ENCODE measurements at places on chromosomes 4 and X. TPM values are rescaled to one million over a fixed set of nuclear protein-coding genes. Genes with fewer than 3 reads are reported as not detected.

OTC gene
- total RNA-seq, result not detected

- DNase-seq, result no peak
- no peaks in the 10 kb centered on the region for H3K4me1 ChIP-seq
- no peak overlapping the region for H3K27ac ChIP-seq
- H3K27me3 ChIP-seq, result no peaks in the 10 kb centered on the region
- H3K4me3 ChIP-seq, result no peak overlapping the region
- H3K36me3 ChIP-seq, result peaks cover 6% of the 10 kb centered on the region
Measured at GRCh38 chrX:38312436-38312835, 14.9 kb downstream of the RPGR start.

DNA sequence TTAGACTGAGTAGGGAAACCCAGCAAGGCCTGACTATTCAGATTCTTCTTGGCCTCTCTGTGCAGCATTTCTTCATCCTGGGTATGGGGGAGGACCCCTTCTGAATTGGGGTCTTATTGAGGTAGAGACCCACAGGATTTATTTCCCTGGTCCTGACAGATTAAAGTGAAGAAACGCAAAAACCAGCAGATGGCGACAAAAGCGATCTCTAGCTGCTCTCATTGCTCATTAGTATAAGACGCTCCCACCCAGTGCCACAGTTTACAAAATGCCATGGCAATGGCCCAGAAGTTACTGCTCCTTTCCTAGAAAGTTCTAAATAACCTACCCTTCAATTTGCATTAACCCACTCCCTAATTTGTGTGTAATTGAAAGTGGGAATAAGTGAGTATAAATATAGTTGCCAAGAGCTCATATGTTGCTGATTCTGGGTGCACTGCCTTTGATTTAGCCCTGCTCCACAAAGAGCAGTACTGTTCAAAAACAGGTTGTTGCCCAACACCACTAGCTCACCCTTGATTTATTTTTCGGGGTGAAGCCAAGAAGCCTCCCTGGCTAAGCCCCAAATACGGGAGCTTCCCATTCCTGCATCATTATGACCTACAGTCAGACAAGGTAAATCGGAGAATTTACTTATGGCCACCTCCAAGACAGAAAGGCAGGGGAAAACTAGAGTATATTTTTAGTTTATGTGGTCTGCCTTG, 3.7 kb upstream of the BEX4 start:
- H3K4me1 ChIP-seq, result peaks cover 15% of the 10 kb centered on the region
- H3K27ac ChIP-seq, result no peak overlapping the region
- peaks cover 5% of the 10 kb centered on the region for H3K36me3 ChIP-seq
- H3K27me3 ChIP-seq, result no peaks in the 10 kb centered on the region

DNA sequence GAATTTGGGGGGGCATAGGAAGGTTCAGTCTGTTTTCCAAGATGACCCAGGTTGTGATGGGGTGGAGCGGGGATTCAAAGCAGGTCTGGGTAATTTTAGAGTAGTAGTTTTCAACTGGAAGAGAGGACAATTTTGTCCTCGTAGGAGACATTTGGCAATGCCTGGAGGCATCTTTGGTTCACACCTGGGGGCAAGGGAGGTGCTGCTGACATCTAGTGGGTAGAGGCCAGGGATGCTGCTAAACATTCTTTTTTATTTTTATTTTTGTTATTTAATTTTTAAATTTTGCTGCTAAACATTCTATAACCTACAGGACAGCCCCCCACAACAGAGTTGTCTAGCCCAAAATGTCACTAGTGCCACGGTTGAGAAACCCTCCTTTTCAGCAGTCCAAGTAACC, 1.9 kb downstream of the RAB9A start:
- peak overlapping the region; percentile 94 for H3K4me3 ChIP-seq
- H3K4me1 ChIP-seq, result peaks cover 35% of the 10 kb centered on the region
- no peak for DNase-seq
- no peak overlapping the region for H3K27ac ChIP-seq
- peaks cover 2% of the 10 kb centered on the region for H3K36me3 ChIP-seq

- DNase-seq, result no peak
- no peaks in the 10 kb centered on the region for H3K27me3 ChIP-seq
- peaks cover 6% of the 10 kb centered on the region for H3K4me1 ChIP-seq
- H3K36me3 ChIP-seq, result no peaks in the 10 kb centered on the region
- H3K4me3 ChIP-seq, result no peak overlapping the region
Measured at GRCh38 chr4:142582340-142582739, 263.8 kb downstream of the INPP4B start.

- peaks cover 3% of the 10 kb centered on the region for H3K36me3 ChIP-seq
- no peak overlapping the region for H3K4me3 ChIP-seq
- H3K4me1 ChIP-seq, result peaks cover 11% of the 10 kb centered on the region
- H3K27me3 ChIP-seq, result no peaks in the 10 kb centered on the region
- DNase-seq, result no peak
Measured at GRCh38 chrX:120290107-120290506, 21.2 kb downstream of the TMEM255A start.

- H3K27me3 ChIP-seq, result no peaks in the 10 kb centered on the region
- H3K27ac ChIP-seq, result no peak overlapping the region
- peaks cover 11% of the 10 kb centered on the region for H3K4me1 ChIP-seq
- H3K36me3 ChIP-seq, result no peaks in the 10 kb centered on the region
Measured at GRCh38 chr4:150006197-150006596, 72.0 kb upstream of the DCLK2 start.

DNA sequence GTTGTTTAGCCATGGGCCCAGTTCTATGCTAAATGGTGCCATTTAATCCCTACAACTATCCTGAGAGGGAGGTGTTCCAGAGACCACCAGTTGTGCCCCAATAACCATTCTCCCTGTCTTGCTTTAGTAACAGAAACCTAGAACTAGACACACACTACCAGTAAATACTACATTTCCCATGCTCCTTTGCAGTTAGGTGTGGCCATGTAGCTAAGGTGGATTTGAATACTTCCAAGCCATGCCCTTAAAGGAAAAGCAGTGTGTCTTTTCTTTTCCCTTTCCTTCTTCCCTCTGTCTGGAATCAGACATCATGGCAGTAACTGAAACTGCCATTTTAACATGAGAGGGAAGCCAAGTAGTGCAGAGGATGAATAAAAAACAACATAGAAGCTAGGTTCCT, 90.9 kb upstream of the TMEM33 start:
- peaks cover 8% of the 10 kb centered on the region for H3K27me3 ChIP-seq
- no peak for DNase-seq
- no peaks in the 10 kb centered on the region for H3K36me3 ChIP-seq
- H3K27ac ChIP-seq, result no peak overlapping the region

NPY2R gene
- not detected for total RNA-seq

GRCh38 chrX:31038575-31039326, 33.1 kb downstream of the FTHL17 start:
- peaks cover 8% of the 10 kb centered on the region for H3K4me1 ChIP-seq
- no peak overlapping the region for H3K27ac ChIP-seq
- no peaks in the 10 kb centered on the region for H3K27me3 ChIP-seq
- no peaks in the 10 kb centered on the region for H3K36me3 ChIP-seq

DNA sequence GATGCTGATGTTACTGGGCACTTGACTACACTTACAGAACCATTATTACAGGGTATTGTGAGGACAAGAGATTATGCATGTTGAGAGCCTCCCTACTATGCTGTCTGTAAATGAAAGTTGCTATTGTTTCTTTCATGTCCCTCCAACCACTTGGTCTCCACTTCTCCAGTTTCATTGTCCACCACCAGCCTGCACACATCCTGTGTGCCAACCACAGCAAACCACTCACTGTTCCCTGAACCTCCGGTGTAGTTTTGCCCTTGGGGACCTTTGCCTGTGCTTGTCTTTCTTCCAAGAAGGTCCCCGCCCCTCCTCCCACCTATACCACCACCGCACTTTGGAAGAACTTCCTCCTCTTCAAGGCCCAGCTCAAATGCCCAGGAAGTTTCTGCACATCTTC, 43.1 kb upstream of the AFF2 start:
- no peak overlapping the region for H3K27ac ChIP-seq
- H3K27me3 ChIP-seq, result no peaks in the 10 kb centered on the region
- H3K4me3 ChIP-seq, result no peak overlapping the region
- DNase-seq, result no peak
- no peaks in the 10 kb centered on the region for H3K4me1 ChIP-seq

- no peak for DNase-seq
- no peaks in the 10 kb centered on the region for H3K27me3 ChIP-seq
- H3K4me3 ChIP-seq, result no peak overlapping the region
Measured at GRCh38 chrX:39703307-39703706, 394.5 kb downstream of the BCOR start.

- peaks cover 4% of the 10 kb centered on the region for H3K36me3 ChIP-seq
- peaks cover 17% of the 10 kb centered on the region for H3K4me1 ChIP-seq
- no peaks in the 10 kb centered on the region for H3K27me3 ChIP-seq
- no peak overlapping the region for H3K4me3 ChIP-seq
- peak overlapping the region; percentile 12 for H3K27ac ChIP-seq
- DNase-seq, result no peak
Measured at GRCh38 chr4:172851534-172851933, 317.1 kb upstream of the GALNT7 start.

- no peaks in the 10 kb centered on the region for H3K27me3 ChIP-seq
- no peaks in the 10 kb centered on the region for H3K36me3 ChIP-seq
- DNase-seq, result no peak
- H3K4me1 ChIP-seq, result peaks cover 17% of the 10 kb centered on the region
- H3K4me3 ChIP-seq, result no peak overlapping the region
- H3K27ac ChIP-seq, result no peak overlapping the region
Measured at GRCh38 chr4:127000110-127000509, 632.6 kb upstream of the INTU start.

DNA sequence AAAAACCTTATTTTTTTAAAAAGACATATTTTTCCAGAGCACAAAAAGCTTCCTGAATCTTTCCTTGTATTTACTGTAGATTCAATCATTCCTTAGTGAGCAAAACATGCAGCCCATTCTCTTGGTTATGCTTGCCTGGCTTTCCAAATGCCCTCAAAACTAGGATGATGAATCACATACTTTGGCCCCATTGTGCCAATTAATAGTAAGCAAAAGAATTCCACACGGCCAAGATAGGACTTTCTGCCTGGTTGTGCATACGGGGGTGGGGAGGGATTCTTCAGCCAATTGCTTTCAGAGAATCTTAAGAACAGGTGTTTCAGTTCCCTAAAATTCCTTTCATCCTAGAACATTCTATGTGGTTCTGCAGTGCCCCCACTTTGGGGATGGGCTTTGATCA, 7.0 kb downstream of the RAI2 start:
- H3K4me3 ChIP-seq, result no peak overlapping the region
- H3K27me3 ChIP-seq, result peaks cover 60% of the 10 kb centered on the region
- no peak for DNase-seq
- peaks cover under 1% of the 10 kb centered on the region for H3K4me1 ChIP-seq

GRCh38 chr4:2182994-2183393, 58.9 kb downstream of the HAUS3 start:
- H3K27me3 ChIP-seq, result no peaks in the 10 kb centered on the region
- H3K4me3 ChIP-seq, result no peak overlapping the region
- no peak for DNase-seq
- H3K4me1 ChIP-seq, result no peaks in the 10 kb centered on the region
- H3K36me3 ChIP-seq, result peaks cover 5% of the 10 kb centered on the region

GIMD1 gene
- total RNA-seq, result not detected

DNA sequence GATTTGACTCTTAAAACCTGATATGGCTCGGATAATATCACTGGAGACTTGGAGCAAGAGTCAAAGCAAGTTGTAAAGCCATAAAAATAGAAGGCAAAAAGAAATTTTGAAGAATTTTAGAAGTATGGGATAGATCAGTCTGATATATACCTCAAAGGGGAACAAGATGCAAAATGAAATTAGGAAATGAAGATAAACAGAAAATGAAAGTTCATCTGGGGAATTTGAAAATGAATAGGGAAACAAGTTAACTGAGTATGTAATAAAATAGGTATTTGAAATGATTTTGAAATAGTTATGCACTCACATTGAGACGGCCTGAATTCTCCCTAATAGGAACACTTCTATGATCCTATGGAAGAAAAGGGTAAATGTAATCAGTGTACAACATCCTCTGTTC, 5.7 kb downstream of the CYP2U1 start:
- H3K4me3 ChIP-seq, result no peak overlapping the region
- no peak for DNase-seq
- no peak overlapping the region for H3K27ac ChIP-seq
- H3K27me3 ChIP-seq, result no peaks in the 10 kb centered on the region
- peaks cover 12% of the 10 kb centered on the region for H3K4me1 ChIP-seq
- H3K36me3 ChIP-seq, result peaks cover 7% of the 10 kb centered on the region

- H3K27ac ChIP-seq, result no peak overlapping the region
- H3K27me3 ChIP-seq, result no peaks in the 10 kb centered on the region
- H3K36me3 ChIP-seq, result no peaks in the 10 kb centered on the region
- no peak overlapping the region for H3K4me3 ChIP-seq
- no peaks in the 10 kb centered on the region for H3K4me1 ChIP-seq
- DNase-seq, result no peak
Measured at GRCh38 chr4:24285759-24286158, 298.6 kb downstream of the DHX15 start.

TCEAL3 gene
- total RNA-seq, result 10.0 TPM

All from neural crest cell (in vitro differentiated cells).